HFFc6 (cell line): ENCODE measurements at places on chromosomes 2 and 18.

DNA sequence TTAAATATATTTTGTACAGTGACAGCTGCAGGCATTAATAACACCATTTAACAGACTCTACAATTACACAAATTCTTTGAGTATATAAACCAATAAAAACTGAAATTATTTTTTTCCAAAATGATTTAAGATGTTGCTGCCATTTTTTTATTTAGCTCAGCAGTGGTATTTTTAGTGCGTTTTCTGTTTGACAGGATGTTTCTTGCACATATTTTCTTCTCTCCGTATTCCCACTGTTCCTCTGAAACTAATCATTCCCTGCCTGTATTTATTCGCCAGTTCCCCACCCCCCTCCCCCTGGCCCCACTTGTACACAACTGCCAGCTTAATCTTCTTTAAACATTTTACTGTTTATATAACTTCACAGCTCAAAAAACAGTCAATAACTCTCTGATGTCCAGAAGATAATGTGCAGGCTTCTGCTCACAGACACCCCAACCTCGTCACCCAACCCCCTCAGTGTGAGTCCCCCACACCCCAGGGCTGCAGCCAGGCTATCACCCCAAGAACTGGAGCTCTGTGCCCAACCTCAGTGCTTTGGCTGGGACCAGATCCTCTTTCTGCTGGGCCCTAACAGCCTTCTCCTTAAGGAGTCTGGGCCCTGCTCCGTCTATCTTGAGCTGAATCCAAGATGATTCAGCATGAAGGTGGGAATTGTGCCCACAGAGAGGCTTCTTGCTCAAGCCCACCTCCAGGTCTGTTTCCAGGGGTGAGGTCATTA lies 41.6 kb upstream of the MAP4K4 start:
- no peak for DNase-seq

GRCh38 chr2:37549598-37549997 lies 121.8 kb downstream of the CDC42EP3 start:
- no peak for DNase-seq

- DNase-seq, result no peak
Measured at GRCh38 chr2:120674246-120675170, 61.2 kb upstream of the GLI2 start.

DNA sequence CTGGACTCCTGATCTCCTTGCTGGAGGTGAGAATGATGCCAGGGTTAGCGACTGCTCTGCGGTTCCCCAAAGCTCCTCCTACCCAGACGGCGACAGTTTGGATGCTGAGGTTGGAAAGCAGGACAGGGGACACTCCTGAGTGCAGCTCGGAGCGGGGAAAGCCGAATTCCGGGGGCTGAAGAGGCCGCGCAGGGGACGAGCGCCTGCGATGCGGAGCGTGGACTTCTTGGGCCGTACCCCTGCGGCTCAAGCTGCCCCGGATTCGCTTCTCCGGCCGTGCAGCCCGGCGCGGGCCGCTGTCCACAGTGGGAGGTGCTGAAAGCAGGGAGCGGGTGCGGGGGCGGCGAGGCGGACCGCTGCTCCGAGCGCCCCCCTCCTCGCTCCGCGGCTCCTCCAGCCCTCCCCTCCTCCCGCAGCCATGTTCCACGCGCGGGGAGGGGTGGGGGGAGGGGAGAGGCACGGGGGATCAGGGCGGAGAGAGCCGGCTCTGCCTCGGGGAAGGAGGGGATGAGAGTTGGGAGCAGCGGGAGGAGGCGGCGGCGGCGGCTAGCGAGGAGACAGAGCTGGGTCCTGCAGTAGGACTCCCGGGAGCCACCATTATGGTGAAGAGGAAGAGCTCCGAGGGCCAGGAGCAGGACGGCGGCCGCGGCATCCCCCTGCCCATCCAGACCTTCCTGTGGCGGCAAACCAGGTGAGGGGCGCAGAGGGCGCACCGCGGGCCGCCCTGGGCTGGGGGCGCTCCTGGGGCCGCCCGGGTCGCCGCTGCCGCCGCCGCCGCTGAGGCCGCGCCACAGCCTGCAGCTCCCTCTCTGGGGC lies at the start of gene UNC80:
Gene UNC80 (plus strand): TSS at position 359 of the 816 bp plus-strand sequence. CDS start 241 bp downstream, at position 600.
- no peak for DNase-seq

GRCh38 chr2:197332641-197333040 lies 22.1 kb upstream of the ANKRD44 start:
- no peak for DNase-seq

- DNase-seq, result peak; percentile 87
Measured at GRCh38 chr2:237290261-237290660, 123.7 kb downstream of the COL6A3 start.

GRCh38 chr2:97889156-97889555 lies 106.6 kb downstream of the TMEM131 start:
- no peak for DNase-seq

GRCh38 chr2:16948053-16948452 lies 282.4 kb upstream of the CYRIA start:
- no peak for DNase-seq

DNA sequence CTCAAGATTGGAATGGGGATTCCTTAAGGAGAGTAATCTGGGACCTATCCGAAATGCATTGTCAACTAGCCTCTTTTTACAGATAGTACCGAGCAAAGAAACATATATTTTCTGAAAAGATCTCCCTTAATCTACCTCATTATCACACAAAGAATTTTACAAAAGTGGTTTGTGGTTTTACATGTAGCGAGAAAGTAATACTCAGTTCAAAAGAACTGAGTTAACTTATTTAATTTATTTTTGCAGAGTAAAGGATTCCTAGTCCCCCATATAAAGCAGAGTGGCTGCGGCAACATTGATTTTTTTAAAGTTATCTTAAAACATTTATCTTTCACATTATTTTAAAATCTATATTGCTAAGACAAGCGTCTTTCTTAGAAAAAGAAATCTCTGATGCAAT lies 15.9 kb upstream of the SOS1 start:
- DNase-seq, result no peak

DNA sequence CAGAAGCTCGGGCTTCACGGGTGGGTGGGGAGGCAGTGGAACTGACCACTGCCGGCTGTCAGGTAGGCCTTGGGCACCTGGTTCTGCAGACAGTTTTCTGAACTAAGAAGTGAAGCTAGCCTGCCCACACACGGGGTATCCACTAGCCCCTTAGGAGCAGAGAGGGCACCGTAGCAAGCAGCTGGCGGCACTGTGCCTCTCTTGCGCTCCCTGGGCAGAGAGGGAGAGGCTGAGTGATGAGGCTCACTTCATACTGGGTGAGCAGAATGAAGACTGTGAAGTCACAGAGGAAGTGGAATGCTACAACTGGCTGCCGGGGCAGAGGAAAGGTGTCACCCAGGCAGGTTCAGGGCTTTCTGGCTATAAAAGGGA lies 753 bp downstream of the ITPRIPL1 start:
- DNase-seq, result no peak

GRCh38 chr18:25019086-25019860 lies 332.7 kb downstream of the ZNF521 start:
- no peak for DNase-seq

DNA sequence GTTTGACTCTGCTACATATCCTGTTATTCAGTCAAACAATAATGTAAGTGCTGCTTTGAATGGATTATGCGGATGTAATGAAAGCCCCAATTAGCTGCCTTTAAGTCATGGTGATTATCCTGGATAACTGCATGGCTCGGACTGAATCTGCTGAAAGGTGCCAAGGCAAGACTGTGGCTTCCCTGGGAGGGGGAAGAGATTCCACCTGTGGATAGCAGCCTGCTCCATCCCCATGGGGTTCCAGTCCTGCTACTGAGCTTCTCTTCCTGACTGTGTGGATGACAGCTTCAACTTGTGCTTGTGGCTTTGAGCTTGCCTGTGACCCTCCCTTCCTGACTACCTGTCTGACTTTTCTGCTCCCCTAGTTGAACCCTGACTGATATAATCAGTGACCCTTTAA lies 540.0 kb upstream of the GYPC start:
- DNase-seq, result no peak

- DNase-seq, result no peak
Measured at GRCh38 chr2:214737188-214737587, 72.3 kb downstream of the BARD1 start.

GRCh38 chr2:230737791-230738226 lies 25.2 kb downstream of the CAB39 start:
- no peak for DNase-seq

DNA sequence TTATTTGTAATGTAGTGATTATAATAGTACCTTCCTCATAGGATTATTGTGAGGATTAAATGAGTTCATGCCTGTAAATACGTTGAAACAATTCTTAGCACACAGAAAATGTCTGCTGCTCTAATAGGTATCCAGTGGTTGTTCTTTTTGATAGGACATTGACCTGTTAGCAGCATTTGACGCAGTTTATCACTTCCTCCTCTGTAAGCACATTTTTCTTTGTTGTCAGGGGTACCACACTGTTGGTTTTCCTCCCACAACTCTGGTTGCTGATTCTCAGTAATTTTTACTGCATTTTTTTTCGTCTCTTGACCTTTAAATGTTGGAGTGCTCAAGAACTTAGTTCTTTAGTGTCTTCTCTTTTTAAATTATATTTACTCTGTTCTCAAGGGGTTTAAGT lies 15.4 kb downstream of the PPM1B start:
- no peak for DNase-seq

- no peak for DNase-seq
Measured at GRCh38 chr2:231764760-231765159, 16.3 kb downstream of the PDE6D start.

- no peak for DNase-seq
Measured at GRCh38 chr2:192140236-192140839, 54.4 kb downstream of the TMEFF2 start.

- no peak for DNase-seq
Measured at GRCh38 chr18:31918733-31919132, 24.2 kb downstream of the TRAPPC8 start.

- DNase-seq, result no peak
Measured at GRCh38 chr2:134220344-134220974, 33.4 kb upstream of the MGAT5 start.

DNA sequence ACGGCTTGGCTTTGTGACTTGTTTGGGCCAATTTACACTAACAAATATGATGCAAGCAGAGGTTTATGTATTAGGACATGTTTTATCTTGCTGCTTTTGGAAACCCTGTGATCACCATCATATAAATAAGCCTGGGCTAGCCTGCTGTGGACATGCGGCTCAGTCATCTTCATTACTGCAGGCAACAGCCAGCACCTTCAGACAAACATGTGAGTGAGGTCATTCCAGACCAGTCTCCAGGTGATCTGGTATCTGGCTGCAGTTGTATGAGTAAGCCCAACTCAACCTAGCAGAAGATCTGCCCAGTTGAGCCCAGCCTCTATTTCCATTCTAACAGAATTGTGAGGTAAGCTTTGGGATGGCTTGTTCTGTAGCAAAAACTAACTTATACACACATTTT lies 254.6 kb upstream of the ATP5MC3 start:
- no peak for DNase-seq

DNA sequence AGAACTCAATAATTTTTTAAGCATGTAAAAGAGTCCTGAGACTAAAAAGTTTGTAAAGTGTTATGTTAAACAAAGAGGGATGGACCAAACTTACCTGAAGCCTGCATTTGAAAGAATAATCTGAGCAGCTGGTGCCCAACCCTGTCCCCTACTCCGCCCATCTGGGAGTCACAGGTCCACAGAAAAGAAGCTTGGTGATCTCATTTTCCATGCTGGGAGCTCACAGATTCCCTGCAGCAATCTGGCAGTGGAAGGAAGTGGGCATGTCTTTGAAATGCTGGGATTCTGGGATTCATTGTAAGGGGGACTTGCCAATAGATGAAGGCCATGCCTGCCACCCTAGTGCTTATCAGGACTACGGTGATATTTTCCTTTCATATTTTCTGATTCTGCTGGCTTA lies 17.9 kb downstream of the CDH2 start:
- DNase-seq, result no peak

DNA sequence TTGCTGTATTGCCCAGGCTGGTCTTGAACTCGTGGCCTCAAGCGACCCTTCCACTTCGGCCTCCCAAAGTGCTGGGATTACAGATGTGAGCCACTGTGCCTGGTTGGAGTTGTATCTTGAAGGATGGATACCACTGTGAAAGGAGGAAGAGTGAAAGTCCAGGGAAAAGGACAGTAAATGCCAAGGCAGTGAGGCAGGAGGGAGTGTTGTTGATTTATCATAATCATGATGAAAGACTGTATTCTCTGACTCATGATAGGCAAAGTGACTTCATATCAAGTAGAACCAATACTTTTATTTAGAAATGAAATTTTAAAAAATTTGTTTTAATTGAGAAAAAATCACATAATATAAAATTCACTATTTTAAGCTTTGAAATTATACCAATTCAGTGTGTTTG lies 162.3 kb downstream of the ARHGAP28 start:
- DNase-seq, result no peak

DNA sequence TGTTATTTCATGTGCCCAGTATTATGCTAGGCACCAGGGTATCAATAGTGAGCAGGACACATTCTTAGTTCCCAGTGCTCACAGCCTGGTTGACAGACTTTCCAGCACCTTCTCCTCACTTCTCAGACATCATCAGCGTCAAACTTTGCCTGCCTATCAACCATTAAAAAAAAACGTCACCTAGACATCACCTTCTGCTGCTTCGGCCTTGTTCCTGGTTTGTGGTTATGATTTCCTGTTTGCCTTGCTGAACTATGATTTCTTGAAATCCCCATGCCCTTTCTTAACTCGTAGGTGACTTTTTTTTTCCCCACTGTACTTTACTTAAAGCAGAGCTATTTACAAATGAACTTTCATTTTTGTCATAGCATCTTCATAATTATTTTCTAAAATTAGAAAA lies 60.4 kb upstream of the NABP1 start:
- DNase-seq, result no peak

DNA sequence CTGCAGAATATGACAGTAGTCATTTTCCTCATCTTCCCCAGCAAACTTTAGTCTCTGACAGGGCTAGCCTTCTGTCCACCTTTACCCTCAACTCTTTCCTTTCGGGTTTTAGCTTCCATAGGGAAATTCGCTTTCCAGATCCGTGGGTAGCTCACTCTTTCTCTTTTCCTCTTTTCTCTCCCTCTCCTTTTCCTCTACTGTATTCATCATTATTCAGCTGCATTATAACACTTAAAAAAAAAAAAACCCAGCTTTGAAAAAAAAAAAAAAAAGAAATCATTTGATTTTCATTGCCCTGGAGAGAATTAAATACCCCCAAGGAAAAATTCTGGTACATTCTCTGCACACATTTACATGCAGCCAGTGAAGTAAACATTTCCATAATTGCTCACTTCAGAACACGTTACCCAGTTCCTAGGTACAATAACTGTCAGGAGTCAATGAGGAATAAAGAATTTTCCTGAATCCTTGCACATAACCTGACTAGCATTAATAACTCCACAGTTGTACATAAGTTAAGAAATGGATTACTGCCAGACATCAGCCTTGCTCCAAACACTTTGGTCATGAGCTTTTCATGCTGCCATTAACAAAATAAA lies 63.5 kb downstream of the ZNF521 start:
- no peak for DNase-seq

DNA sequence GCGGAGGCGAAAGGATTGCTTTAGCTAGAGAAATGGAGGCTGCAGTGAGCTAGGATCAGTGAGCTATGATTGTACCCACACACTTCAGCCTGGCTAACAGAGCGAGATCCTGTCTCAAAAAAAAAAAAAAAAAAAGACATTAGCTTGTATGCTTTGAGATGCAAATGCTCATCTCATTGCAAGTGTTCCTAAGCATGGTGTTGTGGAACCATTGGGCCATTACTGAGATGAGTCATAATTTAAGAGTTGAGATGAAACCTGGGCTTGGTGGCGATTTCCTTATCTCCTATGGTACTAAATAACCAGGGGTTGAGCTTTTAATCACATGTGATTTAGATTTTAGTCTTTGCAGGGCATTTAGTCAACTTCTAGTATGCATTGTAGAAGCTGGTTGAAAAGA lies 2.2 kb downstream of the PLEKHA3 start:
- no peak for DNase-seq
